ENCODE measurements at places on chromosomes 12 and 14. TPM values are rescaled to one million over a fixed set of nuclear protein-coding genes. Genes with fewer than 3 reads are reported as not detected.

Gene MEG3
- 165 TPM for total RNA-seq

Gene MYRFL
- not detected for total RNA-seq

Gene TTC8
- 28.7 TPM for total RNA-seq

Gene TRIM9
- 2.7 TPM for total RNA-seq

Gene TSPAN8
- 6.0 TPM for total RNA-seq

Measured in cardiac atrium fibroblast (primary cell).